ENCODE measurements at places on chromosomes 1 and 21. TPM values are rescaled to one million over a fixed set of nuclear protein-coding genes. Genes with fewer than 3 reads are reported as not detected.

DNA sequence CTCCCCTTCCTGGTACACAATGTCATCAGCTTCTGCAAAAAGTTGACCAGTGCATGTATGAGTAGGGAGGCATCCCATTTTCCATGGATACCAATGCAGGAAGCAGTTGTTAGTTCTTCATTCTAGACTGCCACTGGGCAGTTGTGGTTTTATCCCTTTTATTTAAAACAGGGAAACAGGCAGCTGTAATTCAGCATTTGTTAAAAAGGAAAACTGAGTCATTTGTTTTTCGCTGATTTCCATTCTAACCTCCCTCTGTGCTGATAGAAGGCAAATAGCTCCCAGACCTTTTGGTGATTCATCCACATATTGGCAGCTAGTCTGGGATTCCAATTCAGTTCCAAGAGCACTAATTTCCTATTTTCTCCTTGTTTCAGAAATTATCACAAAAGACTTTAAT lies 21.1 kb upstream of the ABCA4 start:
- no peaks in the 10 kb centered on the region for H3K27me3 ChIP-seq
- no peak overlapping the region for H3K4me3 ChIP-seq
- DNase-seq, result peak; percentile 74
- no peaks in the 10 kb centered on the region for H3K36me3 ChIP-seq

DNA sequence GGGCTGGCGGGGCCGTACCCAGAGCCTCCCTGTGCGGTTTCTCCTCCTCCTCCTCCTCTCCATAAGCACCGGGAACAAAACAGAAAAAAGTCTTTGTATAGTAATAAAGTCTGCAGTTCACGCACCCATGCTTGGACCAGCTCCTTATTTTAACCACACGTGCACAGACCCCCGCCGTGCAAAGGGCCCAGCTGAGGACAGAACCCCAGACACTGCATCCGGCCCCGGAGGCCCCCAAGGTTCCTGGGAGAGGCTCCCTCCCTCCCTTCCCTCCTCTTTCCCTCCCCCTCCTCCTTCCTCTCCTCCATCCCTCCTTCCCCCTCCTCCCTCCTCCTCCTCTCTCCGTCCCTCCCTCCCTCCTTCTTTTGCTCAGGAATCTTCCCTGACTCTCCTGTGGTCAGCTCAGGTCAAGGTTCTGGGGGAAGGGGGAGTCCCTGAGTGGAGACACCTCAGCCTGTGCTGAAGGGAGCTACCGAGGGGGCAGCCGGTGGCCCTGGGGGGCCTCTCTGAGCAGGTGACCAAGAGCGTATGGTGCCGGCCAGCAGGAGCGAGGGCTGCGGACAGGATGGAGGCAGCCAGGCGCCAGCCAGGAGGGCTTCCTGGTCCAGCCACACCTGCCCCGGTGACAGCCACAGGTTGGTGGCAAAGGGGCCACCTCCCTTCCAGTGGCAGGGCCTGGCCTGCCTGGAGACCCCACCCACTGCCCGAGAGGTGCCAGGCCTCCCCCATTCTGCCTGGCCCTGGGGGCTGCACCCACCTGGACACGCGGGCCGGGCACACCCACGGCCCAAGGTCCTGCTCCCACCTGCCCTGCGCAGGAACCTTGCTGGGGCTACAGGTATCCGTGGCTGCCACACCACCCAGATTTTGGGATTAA lies 3.2 kb upstream of the TTLL10 start:
- H3K27ac ChIP-seq, result no peak overlapping the region
- H3K4me1 ChIP-seq, result no peaks in the 10 kb centered on the region
- H3K4me3 ChIP-seq, result no peak overlapping the region
- peaks cover 16% of the 10 kb centered on the region for H3K27me3 ChIP-seq

- H3K27me3 ChIP-seq, result no peaks in the 10 kb centered on the region
- H3K4me3 ChIP-seq, result peak overlapping the region; percentile 96
- no peaks in the 10 kb centered on the region for H3K36me3 ChIP-seq
- no peak for DNase-seq
- H3K4me1 ChIP-seq, result peaks cover 26% of the 10 kb centered on the region
Measured at GRCh38 chr1:179955731-179956130, 1.1 kb downstream of the CEP350 start.

DNA sequence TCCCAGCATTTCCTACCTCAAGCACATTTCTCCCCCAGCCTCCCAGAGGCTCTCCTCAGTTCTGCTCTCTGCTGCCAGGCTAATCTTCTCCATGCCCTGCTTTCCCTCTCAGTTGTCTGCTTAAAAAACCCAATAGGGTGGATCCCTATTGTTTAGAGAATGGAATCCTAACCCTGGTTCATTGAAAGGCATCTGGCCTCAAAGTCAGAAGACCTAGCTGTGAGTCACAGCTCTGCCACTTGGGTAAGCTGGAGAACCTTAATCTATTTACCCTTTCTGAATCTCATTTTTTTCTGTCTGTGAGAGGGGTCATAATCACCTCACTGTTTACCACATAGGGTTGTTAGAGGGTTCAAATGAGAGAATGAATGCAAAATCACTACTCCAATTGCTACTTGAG lies 12.5 kb upstream of the MYOC start:
- no peak overlapping the region for H3K27ac ChIP-seq
- H3K36me3 ChIP-seq, result no peaks in the 10 kb centered on the region
- no peak overlapping the region for H3K4me3 ChIP-seq
- H3K4me1 ChIP-seq, result peaks cover 23% of the 10 kb centered on the region
- peak; percentile 53 for DNase-seq

PCAT6 gene
- not detected for total RNA-seq

DNA sequence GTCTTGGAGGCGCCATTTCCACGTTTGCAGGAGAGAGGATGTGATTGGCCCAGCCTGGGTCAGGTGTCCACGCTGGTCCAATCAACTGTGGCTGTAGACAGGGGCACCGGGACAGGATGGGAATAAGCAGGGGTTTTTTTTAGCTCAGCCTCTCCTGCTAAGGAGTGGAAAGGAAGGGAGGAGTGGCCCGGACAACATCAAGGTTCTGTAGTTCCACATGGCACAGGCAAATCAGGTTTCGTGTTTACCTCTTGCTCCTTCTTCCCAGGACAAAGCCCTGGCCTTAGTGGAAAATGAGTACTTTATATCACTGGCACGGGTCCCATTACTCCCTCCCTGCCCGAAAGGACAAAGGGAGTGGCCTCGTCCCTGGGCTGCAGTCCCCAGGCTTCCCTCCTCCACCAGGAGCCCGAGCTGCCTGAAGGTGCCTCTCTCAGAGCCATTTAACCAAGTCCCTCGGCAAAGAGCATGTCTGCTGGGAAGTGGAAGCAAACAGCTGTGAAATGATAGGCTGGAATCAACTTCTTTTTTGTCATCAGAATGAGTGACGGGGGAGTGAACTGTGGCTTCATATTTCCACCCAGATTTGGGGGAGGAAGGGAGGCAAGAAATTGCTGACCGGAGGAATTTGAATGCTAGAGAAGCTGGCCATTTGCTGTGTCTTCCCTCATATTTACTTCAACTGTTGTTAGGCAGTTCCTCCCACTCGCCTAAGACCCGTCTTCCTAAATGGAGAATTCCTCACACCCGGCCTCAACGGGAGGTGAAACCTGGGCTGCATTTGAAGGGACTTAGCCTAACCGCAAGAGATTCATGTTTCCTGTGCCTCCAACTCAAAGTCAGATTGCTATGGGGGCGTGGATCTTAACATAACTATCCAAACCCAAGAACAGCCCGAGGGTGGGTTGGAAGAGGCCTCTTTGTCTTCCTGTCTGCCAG lies 84.9 kb upstream of the SLC44A3 start:
- peak overlapping the region; percentile 64 for H3K27ac ChIP-seq
- no peaks in the 10 kb centered on the region for H3K27me3 ChIP-seq
- H3K36me3 ChIP-seq, result no peaks in the 10 kb centered on the region

SSU72 gene
- 60.8 TPM for total RNA-seq

PIK3CD gene
- total RNA-seq, result 7.1 TPM

DNA sequence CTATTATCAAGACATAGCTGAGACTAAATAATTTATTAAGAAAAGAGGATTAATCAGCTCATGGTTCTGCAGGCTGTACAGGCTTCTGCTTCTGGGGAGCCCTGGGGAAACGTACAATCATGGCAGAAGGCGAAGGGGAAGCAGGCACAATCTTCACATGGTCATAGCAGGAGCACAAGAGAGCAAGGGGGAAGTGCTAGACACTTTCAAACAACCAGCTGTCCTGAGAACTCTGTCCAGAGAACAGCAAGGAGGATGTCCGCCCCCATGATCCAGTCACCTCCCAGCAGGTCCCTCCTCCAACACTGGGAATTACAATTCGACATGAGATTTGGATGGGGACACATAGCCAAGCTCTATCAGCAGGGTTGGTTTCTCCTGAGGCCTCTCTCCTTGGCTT lies 10.3 kb upstream of the SLC45A1 start:
- no peaks in the 10 kb centered on the region for H3K36me3 ChIP-seq
- H3K27me3 ChIP-seq, result no peaks in the 10 kb centered on the region
- DNase-seq, result no peak
- no peak overlapping the region for H3K27ac ChIP-seq

GRCh38 chr1:194774535-194774934 lies 1588.1 kb upstream of the B3GALT2 start:
- DNase-seq, result no peak
- no peak overlapping the region for H3K4me3 ChIP-seq
- no peak overlapping the region for H3K27ac ChIP-seq

DNA sequence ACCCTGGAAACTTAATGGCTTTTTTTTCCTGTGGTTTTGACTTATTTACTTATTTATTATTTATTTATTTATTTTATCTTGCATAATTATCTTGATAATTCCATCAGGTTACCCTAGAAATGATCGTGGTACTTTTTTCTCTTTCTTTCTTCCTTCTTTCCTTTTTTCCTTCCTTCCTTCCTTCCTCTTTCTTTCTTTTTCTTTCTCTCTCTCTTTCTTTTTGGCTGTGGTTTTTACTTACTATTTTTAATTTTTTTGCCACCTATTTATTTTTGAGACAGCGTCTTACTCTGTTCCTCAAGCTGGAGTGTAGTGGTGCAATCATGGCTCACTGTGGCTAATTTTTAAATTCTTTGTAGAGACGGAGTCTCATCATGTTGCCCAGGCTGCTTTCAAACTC lies 6.2 kb upstream of the KLF18 start:
- 0 out of 2 replicates have a peak, but pooled peaks cover 13% of the 10 kb centered on the region for H3K27me3 ChIP-seq
- no peak overlapping the region for H3K4me3 ChIP-seq
- no peak for DNase-seq
- H3K36me3 ChIP-seq, result no peaks in the 10 kb centered on the region
- H3K27ac ChIP-seq, result no peak overlapping the region

DNA sequence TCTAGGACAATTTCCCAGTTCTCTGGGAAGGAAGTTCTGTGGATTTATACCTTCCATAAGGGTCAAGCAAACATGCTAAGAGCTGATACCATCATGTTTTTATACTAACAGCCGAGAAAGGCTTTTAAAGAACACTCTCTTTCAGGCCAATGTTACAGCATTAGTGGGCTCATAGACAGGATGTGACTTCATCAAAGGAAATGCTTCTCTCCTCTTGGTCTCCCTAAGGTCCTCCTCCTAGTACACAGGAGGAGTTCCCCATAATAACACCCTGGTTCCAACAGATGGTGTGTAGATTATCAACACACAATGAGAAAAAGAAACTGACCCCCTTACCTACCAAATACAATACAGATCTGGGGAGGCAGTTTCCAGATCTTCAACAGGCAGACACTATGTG lies 26.7 kb upstream of the GLIS1 start:
- H3K27me3 ChIP-seq, result no peaks in the 10 kb centered on the region
- peak; percentile 66 for DNase-seq
- H3K4me3 ChIP-seq, result no peak overlapping the region
- H3K27ac ChIP-seq, result peak overlapping the region; percentile 61
- no peaks in the 10 kb centered on the region for H3K36me3 ChIP-seq
- peaks cover 35% of the 10 kb centered on the region for H3K4me1 ChIP-seq

ZNF683 gene
- total RNA-seq, result not detected

- no peaks in the 10 kb centered on the region for H3K36me3 ChIP-seq
- no peak overlapping the region for H3K27ac ChIP-seq
- no peaks in the 10 kb centered on the region for H3K27me3 ChIP-seq
- H3K4me3 ChIP-seq, result no peak overlapping the region
Measured at GRCh38 chr21:35070436-35070835, 21.3 kb upstream of the RUNX1 start.

- no peak for DNase-seq
- no peaks in the 10 kb centered on the region for H3K36me3 ChIP-seq
- no peaks in the 10 kb centered on the region for H3K27me3 ChIP-seq
- H3K4me3 ChIP-seq, result no peak overlapping the region
- H3K4me1 ChIP-seq, result no peaks in the 10 kb centered on the region
- no peak overlapping the region for H3K27ac ChIP-seq
Measured at GRCh38 chr1:189708674-189709073, 769.0 kb downstream of the BRINP3 start.

DNA sequence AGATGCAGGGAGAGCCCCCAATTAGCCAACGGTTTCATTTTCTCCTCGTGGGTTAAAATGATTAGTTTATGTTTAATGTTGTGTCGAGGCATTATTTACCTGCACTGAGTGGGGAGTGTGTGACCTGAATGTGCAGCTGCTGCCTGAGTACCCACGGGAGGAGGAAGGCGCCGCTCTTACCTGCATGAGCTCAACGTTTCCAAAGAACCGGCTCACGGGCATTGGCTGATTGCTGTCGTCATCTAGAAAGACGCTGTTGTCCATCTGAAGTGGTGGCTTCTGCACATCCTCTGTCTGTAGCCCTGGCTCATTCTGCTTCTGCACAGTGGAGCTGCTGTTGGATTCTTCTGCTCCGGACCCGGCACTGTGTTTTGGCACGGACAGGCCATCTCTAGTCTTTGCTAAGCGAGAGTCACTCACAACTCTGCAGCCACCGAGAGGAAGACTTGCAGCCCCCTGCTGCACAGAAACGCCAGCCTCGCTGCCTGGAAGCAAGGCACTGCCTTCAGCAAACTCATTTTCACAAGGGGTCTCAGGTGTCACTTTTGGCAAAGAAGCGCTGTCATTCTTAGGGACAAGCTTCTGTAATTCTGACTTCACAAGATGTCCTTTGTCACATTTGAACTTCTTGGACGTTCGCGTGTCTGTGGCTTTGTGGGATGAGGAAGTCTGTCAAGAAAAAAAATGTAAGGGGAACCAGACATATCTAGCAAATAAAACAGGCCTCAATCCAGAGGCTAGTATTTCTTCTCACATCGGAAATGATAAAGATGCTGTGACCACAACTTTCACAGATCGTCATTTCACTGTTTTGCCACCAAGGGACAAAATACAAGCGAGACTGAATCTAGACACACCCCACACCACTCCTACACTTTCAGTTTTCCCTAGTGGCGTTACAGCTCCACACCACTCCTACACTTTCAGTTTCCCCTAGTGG lies 9.4 kb downstream of the C1orf174 start:
- no peak overlapping the region for H3K27ac ChIP-seq
- no peak for DNase-seq
- no peak overlapping the region for H3K4me3 ChIP-seq
- peaks cover 25% of the 10 kb centered on the region for H3K36me3 ChIP-seq

DNA sequence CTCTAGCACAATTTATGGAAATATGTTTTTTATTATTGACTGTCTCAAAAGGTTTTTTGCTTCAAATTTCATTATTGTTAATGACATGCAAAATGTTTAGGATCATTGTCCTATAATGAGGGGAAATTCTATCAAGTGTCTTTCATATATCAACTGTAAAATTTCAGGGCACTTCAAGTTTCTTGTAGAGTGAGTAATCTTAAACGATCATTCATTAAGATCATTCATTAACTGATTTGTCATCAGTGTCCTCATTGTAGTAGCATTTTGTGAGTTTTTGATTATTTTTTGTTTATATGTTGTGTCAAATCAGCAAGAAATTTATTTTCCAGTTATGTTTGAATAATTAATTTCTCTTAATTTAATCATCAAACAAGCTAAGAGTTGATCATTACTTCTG lies 111.8 kb upstream of the PRDX6 start:
- no peak overlapping the region for H3K27ac ChIP-seq
- DNase-seq, result no peak
- no peaks in the 10 kb centered on the region for H3K4me1 ChIP-seq
- no peak overlapping the region for H3K4me3 ChIP-seq

GRCh38 chr1:247840818-247841217 lies 878 bp downstream of the OR11L1 start:
- H3K4me1 ChIP-seq, result no peaks in the 10 kb centered on the region
- no peak for DNase-seq
- H3K27me3 ChIP-seq, result no peaks in the 10 kb centered on the region
- no peak overlapping the region for H3K27ac ChIP-seq
- no peak overlapping the region for H3K4me3 ChIP-seq

Data from GM23248 (cell line).